ENCODE measurements at places on chromosomes 5 and 9. TPM values are rescaled to one million over a fixed set of nuclear protein-coding genes. Genes with fewer than 3 reads are reported as not detected.

The HAVCR1 gene
- not detected for total RNA-seq

The IL9 gene
- total RNA-seq = not detected

The INSL4 gene
- total RNA-seq = not detected

The NPR2 gene
- total RNA-seq = 46.1 TPM

The RBM22 gene
- total RNA-seq = 22.6 TPM

The TAS2R1 gene
- not detected for total RNA-seq

The PRUNE2 gene
- 5.6 TPM for total RNA-seq

The RNF208 gene
- 6.3 TPM for total RNA-seq

The STK32A gene
- total RNA-seq = 13.3 TPM

The ARSI gene
- 2.7 TPM for total RNA-seq

The CACNA1B gene
- total RNA-seq = 0.15 TPM

The GRM6 gene
- total RNA-seq = not detected

The EMB gene
- 16.7 TPM for total RNA-seq

DNA sequence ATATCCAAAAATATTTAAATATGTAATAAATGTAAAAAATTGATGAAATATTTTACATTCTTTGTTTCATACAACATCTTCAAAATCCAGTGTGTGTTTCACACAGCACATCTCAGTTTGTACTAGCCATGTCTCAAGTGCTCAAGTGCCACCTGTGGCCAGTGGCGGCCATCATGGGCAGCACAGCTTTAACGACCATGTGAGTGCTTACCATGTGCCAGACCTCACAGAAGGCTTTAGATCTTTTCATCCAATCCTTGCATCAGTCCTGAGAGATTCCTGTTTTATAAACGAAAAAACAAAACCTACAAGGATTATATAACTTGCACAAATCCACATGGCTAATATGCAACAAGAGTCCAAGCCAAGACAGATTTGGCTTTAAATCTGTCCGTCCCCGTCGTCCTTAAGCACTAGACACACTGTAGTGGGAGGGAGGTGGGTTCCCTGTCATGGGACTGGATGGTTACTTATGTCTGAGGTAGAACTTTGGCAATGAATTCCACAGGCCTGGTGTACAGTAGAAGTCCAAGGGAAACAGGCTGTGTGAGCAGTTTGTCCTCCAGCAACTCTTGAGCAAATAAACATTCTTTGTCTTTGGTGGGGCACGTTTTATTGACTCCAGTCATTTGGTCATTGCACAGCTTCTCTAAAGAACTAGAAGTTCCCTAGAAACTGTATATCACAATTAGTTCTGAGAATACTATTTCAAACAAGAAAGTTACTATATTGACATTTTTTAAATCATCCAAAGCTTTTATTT, 25.0 kb upstream of the F2R start:
- no peak for DNase-seq
- no peak overlapping the region for H3K27ac ChIP-seq
- no peak overlapping the region for H3K4me3 ChIP-seq
- H3K27me3 ChIP-seq = no peaks in the 10 kb centered on the region
- no peaks in the 10 kb centered on the region for H3K36me3 ChIP-seq

DNA sequence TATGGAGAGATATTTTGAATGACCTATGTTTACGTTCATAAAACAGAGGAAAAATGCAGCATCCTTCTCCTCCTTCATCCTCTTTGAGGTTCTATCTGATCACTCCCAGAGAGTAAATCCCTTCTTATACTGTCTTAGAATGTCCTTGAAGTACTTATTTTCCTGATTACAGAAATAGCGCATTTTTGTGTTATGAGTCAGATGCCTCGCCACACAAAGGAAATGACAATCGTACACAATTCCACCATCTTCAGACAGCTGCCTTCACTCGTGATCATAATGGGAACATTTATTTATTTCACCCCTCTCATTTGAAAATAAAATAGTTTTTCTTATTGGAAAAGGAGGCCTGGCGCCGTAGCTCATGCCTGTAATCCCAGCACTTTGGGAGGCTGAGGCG, 2.4 kb upstream of the GLT6D1 start:
- no peak for DNase-seq
- no peaks in the 10 kb centered on the region for H3K4me1 ChIP-seq
- no peak overlapping the region for H3K27ac ChIP-seq

GRCh38 chr5:167485061-167485774, 806.2 kb upstream of the WWC1 start:
- H3K27ac ChIP-seq = no peak overlapping the region
- no peaks in the 10 kb centered on the region for H3K27me3 ChIP-seq
- no peak for DNase-seq
- no peak overlapping the region for H3K4me3 ChIP-seq
- no peaks in the 10 kb centered on the region for H3K36me3 ChIP-seq

GRCh38 chr9:8389531-8389930, 590.0 kb upstream of the DMAC1 start:
- H3K36me3 ChIP-seq = no peaks in the 10 kb centered on the region
- H3K27ac ChIP-seq = no peak overlapping the region

- H3K4me1 ChIP-seq = no peaks in the 10 kb centered on the region
- no peak for DNase-seq
- H3K27me3 ChIP-seq = no peaks in the 10 kb centered on the region
- no peaks in the 10 kb centered on the region for H3K36me3 ChIP-seq
- H3K4me3 ChIP-seq = no peak overlapping the region
Measured at GRCh38 chr9:1331546-1332038, 281.4 kb downstream of the DMRT2 start.

DNA sequence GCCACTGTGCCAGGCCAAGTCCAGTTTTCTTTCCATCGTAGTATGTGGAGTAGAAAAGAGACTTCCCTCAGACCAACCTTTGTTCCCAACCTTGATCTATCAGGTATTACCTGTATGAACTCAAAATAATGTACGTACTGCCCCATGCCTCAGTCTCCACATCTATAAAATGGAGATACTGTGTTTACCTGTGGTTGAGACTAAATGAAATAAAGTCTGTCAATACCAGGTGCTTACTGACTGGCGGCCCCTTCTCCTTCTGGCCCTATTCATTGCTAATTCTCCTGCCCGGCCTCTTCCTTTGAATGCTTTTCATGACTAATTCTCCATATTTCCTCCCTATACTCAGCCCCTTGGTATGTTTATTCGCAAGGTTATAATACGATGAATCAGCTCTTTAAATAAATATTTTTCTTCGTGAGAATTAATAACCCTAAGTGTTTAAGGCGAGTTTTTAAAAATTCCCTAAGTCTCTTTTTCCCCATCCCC, 89.6 kb upstream of the BASP1 start:
- no peak overlapping the region for H3K4me3 ChIP-seq
- H3K36me3 ChIP-seq = no peaks in the 10 kb centered on the region
- no peak for DNase-seq
- H3K4me1 ChIP-seq = no peaks in the 10 kb centered on the region
- H3K27me3 ChIP-seq = no peaks in the 10 kb centered on the region

DNA sequence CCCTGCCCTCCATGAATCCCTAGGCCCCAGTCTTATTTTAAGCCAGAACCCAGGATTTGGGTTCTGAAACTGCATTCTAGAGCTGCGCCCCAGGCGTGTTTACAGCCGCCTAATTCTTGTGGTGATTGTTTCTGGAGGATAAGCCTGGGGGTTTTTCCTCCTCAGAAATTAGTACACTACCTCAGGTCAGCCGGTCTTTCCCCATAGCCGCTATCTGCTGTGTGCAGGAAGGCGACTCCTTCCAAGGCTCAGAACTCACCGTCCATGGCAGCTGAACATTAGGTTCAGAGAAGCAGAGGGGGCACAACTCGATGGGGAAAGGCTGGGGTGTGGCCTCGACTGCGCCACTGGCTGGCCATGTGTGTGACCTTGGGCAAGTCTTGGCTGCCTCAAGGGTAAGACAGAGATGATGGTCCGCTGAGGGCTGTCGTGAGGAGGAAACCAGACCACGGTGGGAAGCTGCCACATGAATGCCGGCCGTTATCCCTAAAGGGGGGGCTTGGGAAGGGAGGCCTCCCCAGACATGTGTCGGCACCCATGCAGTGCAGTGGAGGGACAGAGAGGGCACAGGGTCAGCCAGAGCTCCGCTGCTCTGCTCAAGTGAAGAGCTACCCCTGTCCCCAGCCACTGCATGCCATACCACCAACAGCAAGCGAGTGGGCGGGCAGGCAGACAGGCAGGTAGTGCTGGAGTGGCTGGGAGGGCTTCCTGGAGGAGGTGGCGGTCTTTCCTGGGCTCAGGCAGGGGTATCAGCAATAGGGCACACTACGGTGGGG, 28.9 kb downstream of the SHB start:
- H3K36me3 ChIP-seq = no peaks in the 10 kb centered on the region
- H3K4me1 ChIP-seq = peaks cover 49% of the 10 kb centered on the region
- no peak overlapping the region for H3K4me3 ChIP-seq
- peak overlapping the region; percentile 61 for H3K27ac ChIP-seq
- H3K27me3 ChIP-seq = no peaks in the 10 kb centered on the region

GRCh38 chr5:153598099-153598498, 107.6 kb downstream of the GRIA1 start:
- no peak overlapping the region for H3K27ac ChIP-seq
- no peaks in the 10 kb centered on the region for H3K27me3 ChIP-seq
- no peaks in the 10 kb centered on the region for H3K36me3 ChIP-seq
- H3K4me1 ChIP-seq = no peaks in the 10 kb centered on the region
- DNase-seq = no peak

- H3K27me3 ChIP-seq = no peaks in the 10 kb centered on the region
- no peak overlapping the region for H3K27ac ChIP-seq
- H3K4me1 ChIP-seq = no peaks in the 10 kb centered on the region
- no peak overlapping the region for H3K4me3 ChIP-seq
Measured at GRCh38 chr5:122323738-122324137, 11.7 kb downstream of the SNCAIP start.

GRCh38 chr9:81628897-81629296, 60.5 kb downstream of the TLE1 start:
- H3K27ac ChIP-seq = no peak overlapping the region
- no peak overlapping the region for H3K4me3 ChIP-seq
- peaks cover 5% of the 10 kb centered on the region for H3K36me3 ChIP-seq
- DNase-seq = no peak

GRCh38 chr5:101102506-101102905, 199.4 kb upstream of the ST8SIA4 start:
- H3K36me3 ChIP-seq = no peaks in the 10 kb centered on the region
- no peaks in the 10 kb centered on the region for H3K4me1 ChIP-seq
- no peak overlapping the region for H3K4me3 ChIP-seq
- DNase-seq = no peak
- H3K27me3 ChIP-seq = no peaks in the 10 kb centered on the region

- no peak overlapping the region for H3K27ac ChIP-seq
- no peak overlapping the region for H3K4me3 ChIP-seq
- peaks cover 28% of the 10 kb centered on the region for H3K4me1 ChIP-seq
- no peaks in the 10 kb centered on the region for H3K27me3 ChIP-seq
- no peak for DNase-seq
- H3K36me3 ChIP-seq = peaks cover 19% of the 10 kb centered on the region
Measured at GRCh38 chr9:5453673-5454072, 3.3 kb downstream of the CD274 start.

GRCh38 chr5:31663519-31663918, 24.6 kb downstream of the PDZD2 start:
- H3K27ac ChIP-seq = no peak overlapping the region
- no peaks in the 10 kb centered on the region for H3K4me1 ChIP-seq
- DNase-seq = no peak
- no peak overlapping the region for H3K4me3 ChIP-seq

GRCh38 chr9:106718936-106719335, 144.0 kb upstream of the ZNF462 start:
- H3K36me3 ChIP-seq = no peaks in the 10 kb centered on the region
- no peak overlapping the region for H3K27ac ChIP-seq
- no peak overlapping the region for H3K4me3 ChIP-seq
- no peaks in the 10 kb centered on the region for H3K4me1 ChIP-seq

GRCh38 chr5:136199408-136199807, 6.4 kb upstream of the SMIM32 start:
- H3K4me3 ChIP-seq = no peak overlapping the region
- H3K36me3 ChIP-seq = no peaks in the 10 kb centered on the region
- H3K27ac ChIP-seq = no peak overlapping the region
- DNase-seq = peak; percentile 56
- H3K4me1 ChIP-seq = no peaks in the 10 kb centered on the region
- no peaks in the 10 kb centered on the region for H3K27me3 ChIP-seq

DNA sequence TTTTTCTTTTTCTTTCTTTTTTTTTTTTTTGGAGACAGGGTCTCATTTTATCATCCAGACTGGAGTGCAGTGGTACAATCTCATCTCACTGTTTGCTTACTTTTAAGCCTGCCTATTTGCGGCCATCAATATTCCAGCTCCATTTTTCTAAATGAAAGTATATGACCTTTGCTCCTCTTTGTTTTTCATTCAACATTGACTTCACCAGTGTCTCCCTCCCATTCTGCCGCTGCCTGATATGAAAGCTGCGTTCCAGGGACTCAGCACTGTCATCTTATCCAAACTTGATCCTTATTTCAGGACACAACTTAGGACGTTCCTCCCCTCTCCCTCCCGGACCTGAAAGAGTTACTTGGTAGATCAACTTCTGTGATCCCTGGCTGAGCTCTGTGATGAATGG, 73.6 kb downstream of the LRRC70 start:
- no peaks in the 10 kb centered on the region for H3K27me3 ChIP-seq
- H3K4me1 ChIP-seq = no peaks in the 10 kb centered on the region
- no peak overlapping the region for H3K27ac ChIP-seq
- DNase-seq = no peak
- H3K36me3 ChIP-seq = no peaks in the 10 kb centered on the region
- H3K4me3 ChIP-seq = no peak overlapping the region

GRCh38 chr5:174082286-174082685, 36.8 kb downstream of the NSG2 start:
- no peak overlapping the region for H3K27ac ChIP-seq
- DNase-seq = no peak
- H3K36me3 ChIP-seq = no peaks in the 10 kb centered on the region

GRCh38 chr9:78982849-78983248, 588.9 kb upstream of the TLE4 start:
- no peaks in the 10 kb centered on the region for H3K4me1 ChIP-seq
- no peaks in the 10 kb centered on the region for H3K36me3 ChIP-seq
- no peaks in the 10 kb centered on the region for H3K27me3 ChIP-seq
- no peak for DNase-seq
- H3K27ac ChIP-seq = no peak overlapping the region

- no peaks in the 10 kb centered on the region for H3K4me1 ChIP-seq
- no peaks in the 10 kb centered on the region for H3K27me3 ChIP-seq
- no peak overlapping the region for H3K27ac ChIP-seq
- H3K36me3 ChIP-seq = no peaks in the 10 kb centered on the region
- H3K4me3 ChIP-seq = no peak overlapping the region
Measured at GRCh38 chr5:66356011-66356565, 212.0 kb downstream of the SREK1 start.

GRCh38 chr9:134885001-134885678, 4.5 kb downstream of the FCN2 start:
- H3K36me3 ChIP-seq = no peaks in the 10 kb centered on the region
- no peaks in the 10 kb centered on the region for H3K4me1 ChIP-seq
- peak; percentile 49 for DNase-seq

- H3K27me3 ChIP-seq = no peaks in the 10 kb centered on the region
- H3K36me3 ChIP-seq = peaks cover 33% of the 10 kb centered on the region
- peak overlapping the region; percentile 6 for H3K4me3 ChIP-seq
- peaks cover 53% of the 10 kb centered on the region for H3K4me1 ChIP-seq
- peak; percentile 55 for DNase-seq
Measured at GRCh38 chr5:172106511-172107356, 81.3 kb downstream of the STK10 start.

- H3K4me1 ChIP-seq = peaks cover 6% of the 10 kb centered on the region
- H3K27ac ChIP-seq = no peak overlapping the region
- no peak for DNase-seq
- no peaks in the 10 kb centered on the region for H3K36me3 ChIP-seq
- no peak overlapping the region for H3K4me3 ChIP-seq
- H3K27me3 ChIP-seq = no peaks in the 10 kb centered on the region
Measured at GRCh38 chr5:73198833-73199592, 26.0 kb downstream of the TMEM174 start.
